ENCODE measurements at places on chromosomes 6 and 20.

DNA sequence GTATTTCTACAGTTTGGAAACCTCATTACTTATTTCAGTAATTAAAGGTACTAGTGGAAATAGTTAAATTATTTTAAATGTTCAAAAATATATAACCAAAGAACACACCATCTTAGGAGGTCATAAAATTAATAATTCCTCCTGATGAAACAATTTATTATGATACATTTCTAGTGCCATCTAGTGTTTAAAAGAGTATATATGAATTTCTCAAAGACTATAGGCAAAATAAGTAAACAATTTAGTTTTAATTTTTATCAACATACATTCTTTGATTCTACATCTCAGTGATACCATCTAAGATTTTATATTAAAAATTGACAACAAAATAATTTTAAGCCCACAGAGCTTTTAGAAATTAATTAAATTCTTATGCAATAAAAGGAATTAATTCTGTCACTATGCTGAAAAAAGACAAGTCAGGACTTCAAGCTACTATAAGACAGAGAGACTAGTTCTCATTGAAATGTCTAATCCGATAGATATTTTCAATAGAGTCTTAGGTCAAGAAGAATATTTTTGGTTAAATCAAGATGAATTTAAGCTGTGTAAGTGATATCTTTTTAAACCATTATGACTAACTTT, 107.8 kb upstream of the RNF217 start:
- DNase-seq, result no peak

DNA sequence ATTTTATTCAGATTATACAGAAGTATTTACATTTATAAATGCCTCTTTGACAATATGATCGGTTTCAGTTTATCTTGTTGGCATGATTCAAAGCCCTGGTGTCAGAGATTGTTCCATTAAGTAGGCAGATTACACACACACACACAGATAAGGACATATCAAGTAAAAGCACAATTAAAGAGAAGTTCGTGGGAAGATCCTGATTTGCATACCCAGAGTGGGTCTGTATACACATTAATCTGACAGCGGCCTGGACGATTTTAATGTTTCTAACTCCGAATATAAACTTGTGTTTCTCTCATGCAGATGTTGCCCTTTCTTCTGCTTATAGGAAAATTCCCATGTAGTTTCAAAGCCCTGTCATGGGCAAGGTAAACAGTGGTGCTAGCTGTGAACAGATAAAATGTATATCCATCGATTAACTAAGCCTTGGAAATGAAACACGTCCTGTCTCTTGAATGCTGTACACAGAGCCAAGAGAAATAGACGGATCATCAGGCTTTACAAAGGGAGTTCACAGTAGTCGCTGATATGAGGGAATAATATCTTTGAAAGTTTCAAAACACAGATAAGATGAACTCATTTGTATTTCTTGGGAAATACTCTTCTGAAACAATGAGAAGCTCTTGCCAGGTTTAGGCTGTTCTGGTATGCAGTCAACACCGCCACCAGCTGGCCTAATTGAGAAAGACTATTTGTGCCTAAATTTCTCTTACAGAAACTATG, 108.2 kb upstream of the GMDS start:
- peak; percentile 0 for DNase-seq

- DNase-seq, result no peak
Observed at GRCh38 chr6:11404081-11404480, 133.5 kb upstream of the TMEM170B start.

GRCh38 chr20:19465536-19465935, 253.1 kb downstream of the SLC24A3 start:
- peak; percentile 17 for DNase-seq

- DNase-seq, result no peak
Observed at GRCh38 chr6:89965441-89966227, 71.4 kb downstream of the GJA10 start.

GRCh38 chr20:17664025-17664633, 17.9 kb downstream of the RRBP1 start:
- DNase-seq, result no peak

DNA sequence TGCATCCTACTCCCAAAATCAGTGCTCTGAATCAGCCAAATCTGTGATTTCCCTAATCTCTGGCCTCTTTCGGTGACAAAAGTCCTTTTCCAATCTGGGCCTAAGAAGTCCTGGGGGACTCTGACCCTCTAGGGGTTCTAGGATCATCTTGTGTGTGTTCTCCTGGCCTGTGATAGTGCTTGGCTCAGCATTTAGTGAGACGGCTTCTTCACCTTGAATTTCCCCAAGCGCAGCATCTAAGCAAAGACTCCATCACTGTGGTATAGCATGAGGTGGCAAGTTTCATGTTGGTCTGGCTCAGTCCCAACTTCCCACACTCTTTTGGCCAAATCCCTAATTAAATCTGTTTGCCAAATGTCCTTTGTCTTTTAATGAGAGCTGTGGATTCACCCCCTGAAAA, 12.1 kb upstream of the IL17A start:
- no peak for DNase-seq

DNA sequence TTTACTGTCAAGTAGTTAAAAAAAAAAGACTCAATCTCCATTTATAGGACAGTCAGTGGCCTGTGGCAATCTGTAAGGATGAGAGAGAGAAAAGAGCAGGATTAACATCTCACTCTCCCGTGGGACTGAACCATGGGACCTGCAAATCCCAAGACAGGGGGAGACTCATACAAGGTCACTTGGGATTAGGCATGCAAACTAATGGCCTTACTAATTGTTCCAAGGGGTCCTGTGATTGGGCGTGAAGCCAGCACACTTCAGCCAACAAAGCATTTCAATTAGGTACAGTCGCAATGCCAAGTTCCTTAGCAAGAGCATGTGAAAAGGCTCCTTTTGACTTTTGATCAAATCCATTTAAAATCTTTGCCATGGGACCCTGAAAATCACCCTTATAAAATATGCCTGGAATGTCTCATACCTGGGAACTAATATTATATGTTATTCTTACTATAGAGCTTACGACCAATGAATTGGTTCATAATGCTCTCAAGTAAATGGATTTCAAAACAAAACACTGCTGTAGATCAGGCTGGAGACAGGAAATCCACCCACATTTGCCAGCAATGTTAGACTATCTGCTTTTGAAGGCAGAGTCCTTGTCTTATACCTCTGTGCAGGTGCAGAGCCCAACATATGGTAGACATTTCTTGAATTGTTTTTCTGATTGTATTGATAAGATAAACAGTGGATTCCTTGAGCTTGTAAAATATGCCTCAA, 412.5 kb downstream of the GJA1 start:
- DNase-seq, result no peak

DNA sequence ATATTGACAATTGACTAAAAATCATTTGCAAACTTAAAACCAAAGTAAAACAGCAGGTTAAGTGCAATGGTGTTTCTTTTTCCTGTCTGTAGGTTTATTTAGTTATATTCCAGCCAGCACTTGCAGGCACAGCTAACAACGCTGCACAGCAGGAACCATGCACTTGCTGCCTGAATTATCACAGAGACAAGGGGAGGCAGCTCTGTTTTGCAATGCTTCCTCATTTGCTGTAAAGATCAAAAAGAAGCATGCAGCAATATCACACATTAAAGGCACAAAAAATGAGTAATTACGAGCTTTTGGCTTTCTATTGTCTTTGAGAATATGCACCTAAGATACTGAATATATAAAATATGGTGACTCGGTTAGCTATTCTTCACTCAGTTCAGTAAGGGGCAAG, 241.9 kb downstream of the EPHA7 start:
- no peak for DNase-seq

DNA sequence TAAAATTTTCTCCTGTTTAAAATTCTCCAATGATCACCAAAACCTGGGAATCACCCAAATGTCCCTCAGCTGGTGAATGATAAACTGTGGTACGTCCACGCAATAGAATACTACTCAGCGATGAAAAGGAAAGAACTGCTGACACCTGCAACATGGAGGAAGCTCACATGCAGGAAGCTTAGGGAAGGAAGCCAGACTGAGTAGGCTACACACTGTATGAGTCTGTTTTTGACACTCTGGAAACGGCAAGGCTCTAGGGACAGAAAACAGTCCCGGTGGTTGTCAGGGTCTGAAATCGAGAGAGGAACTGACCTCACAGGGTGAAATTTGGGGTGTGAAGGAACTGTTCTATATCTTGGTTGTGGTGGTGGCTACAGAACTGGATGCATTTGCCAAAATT, 25.2 kb upstream of the TLDC2 start:
- DNase-seq, result no peak

GRCh38 chr20:63653974-63654668, 897 bp upstream of the STMN3 start:
- DNase-seq, result no peak

DNA sequence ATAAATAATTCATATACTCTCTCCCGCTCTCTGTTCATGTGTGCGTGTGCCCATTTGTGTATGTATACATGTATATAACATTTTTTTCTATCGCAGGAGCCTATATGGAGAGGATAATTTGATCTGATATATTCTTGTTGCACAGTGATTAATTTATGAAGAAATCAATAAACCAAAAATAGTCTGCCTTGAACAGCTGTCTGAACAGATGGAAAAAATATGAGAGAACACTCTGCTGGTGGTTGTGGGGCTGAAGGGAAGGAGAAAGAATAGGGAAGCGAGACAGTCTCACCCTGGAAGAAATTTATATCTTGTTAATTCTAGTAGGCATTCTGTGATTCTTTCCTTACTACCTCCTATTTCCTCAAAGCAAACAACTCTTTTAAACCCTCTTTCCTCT, 96.6 kb upstream of the B3GAT2 start:
- DNase-seq, result no peak

DNA sequence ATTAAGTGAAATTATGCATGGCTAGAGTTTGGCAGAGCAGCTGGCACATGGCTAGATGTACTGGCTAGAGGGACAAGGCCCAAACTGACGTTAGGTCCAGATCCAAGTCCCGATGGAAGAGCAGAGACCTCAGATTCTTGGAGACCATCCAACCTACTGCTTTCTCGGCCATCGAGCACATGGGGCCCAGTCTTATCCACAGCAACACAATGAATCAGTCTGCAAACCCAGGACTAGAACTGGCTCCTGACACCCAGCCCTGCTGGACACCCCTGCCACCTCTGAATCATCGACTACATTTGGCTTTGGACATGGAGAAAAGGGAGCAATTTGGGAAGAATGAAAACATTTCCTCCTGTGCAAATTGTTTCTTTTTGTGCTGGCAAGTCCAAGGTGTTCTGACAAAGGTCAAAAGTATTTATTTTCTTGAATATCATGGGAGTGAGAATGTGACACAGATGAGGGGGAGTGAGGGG, 23.9 kb upstream of the YWHAB start:
- no peak for DNase-seq

DNA sequence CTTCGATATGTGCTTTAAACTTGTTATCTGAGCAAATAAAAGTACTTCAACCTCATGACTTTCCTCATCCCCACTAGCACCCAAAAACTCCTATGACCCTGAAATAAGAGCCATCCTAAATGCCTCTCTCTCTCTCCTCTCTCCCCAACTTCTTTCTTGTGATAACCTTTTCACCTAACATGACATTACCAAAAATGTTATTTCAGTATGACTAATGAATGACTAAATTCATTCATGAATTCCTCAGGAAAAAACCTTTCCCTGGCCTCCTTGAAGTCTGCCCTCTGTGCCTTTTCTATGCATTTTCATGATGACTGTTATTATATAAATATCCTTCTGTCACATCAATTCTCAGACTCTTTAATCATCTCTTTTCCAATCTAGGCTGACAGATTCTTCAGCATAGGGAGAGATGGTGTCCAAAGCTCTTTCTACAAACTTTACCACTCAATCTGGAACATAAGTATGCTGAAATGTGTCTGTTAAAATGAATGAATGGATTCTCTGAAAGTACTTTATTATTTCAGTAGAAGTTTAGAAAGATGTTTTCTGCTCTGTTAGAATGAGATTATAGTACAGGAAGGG, 114.3 kb upstream of the GGTLC1 start:
- DNase-seq, result no peak

DNA sequence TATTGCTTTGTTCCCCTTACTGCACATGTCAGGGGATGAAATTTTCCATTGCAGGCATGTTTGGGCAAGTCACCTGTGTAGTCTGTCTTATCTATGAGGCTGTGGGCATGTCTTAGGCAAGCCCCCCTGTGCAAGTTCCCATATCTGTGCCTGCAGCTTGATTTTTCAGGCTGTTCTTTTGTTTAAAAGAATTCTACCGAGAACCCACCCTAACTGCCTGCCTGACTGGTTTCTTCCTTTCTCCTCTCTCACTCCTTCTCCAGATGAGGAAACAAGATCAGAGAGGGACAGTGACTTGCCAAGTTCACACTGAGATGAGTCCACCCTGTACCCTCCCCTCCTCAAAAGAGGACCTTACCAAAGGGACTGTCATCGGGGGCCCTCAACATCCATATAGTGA, 11.0 kb downstream of the TREML2 start:
- no peak for DNase-seq

DNA sequence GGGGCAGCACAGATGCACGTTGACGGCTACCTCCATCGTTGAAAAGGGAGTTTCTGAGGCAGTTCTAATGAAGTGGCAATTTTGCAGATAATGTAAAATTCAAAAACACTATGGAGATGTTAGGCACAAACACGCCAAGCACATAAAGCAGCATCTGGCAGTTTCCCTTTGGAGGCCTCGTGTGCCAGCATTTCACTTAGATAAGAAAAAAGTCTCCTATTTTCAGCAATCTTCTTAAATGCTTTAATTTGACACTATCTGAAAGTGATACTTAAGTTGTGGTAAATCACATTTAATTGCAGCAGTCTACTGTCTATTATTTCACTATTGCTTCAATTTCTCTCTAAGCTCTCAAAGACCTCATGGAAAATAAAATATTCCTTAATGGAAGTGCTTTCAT, 125.3 kb upstream of the PROKR2 start:
- no peak for DNase-seq

DNA sequence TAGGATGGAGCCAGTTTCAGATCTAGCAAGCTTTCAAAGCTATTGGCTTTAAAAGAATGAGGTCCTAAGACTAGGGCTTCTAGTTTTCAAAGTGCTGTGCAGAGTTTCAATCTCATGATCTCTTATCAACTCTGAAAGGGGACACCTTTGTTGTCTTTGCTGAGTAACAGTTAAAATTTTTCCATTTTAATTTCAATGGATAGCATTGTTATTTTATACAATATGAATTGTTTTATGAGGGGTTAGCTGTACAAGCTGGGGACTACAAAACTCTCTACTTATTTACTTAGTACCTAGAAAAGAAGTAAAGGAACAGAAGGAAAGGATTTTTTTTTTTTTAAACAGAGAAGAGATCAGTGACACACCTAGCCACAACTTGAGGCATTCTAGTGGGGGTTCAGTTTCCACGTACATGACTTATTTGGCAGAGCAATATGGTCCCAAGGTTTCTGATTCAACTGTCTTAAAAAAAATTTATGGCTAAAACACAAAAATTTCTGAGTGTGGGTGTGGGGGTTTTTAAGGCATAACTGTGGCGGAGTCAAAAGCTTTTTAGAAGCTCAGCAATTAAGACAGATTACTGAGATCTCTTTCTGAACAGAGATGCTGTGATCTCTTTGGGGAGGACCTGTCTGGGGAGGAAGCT, 46.1 kb upstream of the JAG1 start:
- no peak for DNase-seq

All from NCI-H1092 (cell line).